ENCODE measurements at places on chromosomes 12 and 14.
A peak's percentile ranks its signal among the peaks of the same experiment; 100 is the strongest.

DNA sequence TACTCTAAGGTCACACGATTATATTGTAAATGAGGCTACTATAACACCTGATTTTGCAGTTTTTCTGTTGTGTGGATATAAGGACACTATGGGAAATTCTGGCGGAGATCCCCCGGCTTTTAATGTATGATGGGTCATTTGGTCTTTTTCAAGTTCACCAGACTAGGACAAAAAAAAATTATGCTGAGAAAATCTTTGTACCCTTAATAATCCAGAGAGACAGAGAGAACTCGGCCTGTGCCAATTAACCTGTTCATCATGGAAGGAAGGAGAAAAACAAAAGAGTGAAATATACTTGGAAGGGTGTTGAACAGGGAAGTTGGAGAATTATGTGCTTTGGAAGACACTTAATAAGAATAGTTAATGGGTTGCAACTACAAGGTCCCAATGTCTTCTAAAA lies 62.2 kb upstream of the KICS2 start:
- DNase-seq, result no peak

DNA sequence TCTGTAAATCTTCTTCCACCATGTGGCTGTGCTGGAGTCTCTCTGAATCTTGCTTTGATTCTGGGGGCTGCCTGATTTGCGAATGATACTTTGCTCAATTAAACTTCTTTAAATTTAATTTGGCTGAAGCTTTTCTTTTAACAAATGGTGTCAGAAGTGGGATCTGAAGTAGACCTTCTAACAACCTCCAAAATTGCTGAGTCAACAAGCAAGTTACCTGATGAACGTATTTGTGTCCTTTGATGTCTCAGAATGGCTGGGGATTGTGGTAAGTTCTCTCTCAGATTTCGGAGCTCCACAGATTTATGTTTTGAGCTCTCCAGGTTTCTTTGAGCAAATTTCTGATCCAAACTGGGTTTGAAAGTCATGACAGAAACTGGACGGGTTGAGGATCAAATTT lies 1.9 kb upstream of the OR4E1 start:
- no peak for DNase-seq

GRCh38 chr14:52703225-52703624 lies 3.8 kb upstream of the PSMC6 start:
- no peak for DNase-seq

GRCh38 chr12:29732593-29732992 lies 51.1 kb downstream of the TMTC1 start:
- no peak for DNase-seq

- no peak for DNase-seq
Measured at GRCh38 chr12:3661028-3661427, 91.9 kb downstream of the CRACR2A start.

DNA sequence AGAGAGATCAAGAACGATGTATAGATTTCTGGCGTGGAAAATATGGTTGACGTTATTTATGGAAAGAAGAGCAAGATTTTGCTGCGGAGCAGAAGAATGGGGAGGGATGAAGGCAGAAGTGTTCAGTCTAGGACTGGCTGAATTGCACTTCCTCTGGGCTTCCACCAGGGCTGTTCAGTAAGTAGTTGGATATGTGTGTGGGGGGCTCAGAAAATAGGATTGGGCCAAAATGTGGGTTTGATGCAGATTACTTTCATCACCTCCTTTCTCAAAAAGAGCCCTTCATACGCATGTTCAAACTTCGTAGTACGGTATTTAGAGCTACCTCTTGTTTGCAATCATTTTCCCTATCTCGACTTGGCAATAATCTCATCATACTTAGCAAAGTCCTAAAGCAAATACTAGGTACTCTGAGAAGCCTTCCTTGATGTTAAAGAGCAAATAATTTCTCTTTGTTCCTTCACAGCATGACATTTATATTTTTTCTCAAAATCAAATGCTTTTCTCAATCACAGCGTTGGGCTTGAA lies 349.4 kb downstream of the NELL2 start:
- DNase-seq, result no peak

GRCh38 chr12:11786638-11787365 lies 137.3 kb downstream of the ETV6 start:
- DNase-seq, result no peak

DNA sequence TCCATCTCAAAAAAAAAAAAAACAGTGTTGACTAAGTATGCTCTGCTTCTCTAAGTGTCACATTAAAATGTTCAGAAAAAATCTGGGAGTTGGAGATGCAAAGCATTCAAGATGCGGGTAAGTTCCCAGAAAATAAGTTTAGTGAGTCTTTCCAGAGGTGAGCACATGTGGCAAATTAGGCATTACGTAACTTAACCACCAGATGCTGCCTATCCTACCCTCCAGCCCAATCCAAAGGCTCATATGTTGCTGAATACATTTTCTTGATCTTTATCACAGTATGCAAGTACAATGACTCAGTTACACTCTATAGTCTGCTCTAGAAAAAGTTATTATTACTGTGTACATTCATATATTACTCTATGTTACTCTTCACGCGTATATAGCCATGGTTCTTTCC lies 3.6 kb downstream of the SLC2A14 start:
- no peak for DNase-seq

DNA sequence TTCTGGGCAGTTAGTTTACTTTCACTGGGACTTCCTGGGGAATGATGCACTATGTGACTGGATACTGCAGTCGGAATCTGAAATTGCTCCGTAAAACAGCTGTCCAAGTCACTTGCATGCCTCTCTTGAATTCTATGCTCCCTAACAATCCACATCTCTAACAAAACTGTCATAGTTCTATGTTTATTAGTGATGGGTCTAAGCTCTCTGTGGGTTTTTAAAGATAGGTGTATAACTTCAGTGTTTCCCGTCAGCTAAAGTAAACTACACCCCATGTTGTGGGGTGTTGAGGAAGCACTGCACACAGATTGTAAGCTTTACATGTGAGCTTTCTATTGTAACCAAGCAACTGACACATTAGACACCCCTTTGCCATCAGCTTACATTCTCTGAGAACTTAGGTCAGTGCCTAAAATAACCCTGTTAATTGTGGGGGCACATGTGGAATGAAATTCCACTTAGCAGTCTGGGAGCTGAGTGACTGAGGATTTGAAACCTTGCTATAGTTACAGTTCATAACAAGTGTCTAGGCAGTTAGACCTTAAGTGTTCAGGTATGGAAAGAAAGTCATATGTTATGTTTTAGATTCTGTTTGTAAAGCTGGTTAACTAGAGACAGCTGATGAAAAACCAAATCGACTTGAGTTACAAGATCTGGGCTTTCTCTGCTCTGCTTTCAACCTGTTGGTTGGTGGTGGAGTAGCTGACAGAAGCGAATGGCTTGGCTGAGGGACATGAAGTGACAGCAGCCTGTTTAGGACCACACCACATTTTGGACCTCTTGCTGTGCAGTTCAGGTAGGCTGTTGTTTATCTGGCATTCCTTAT lies 165.7 kb downstream of the AKAP6 start:
- DNase-seq, result no peak

GRCh38 chr14:41597647-41598046 lies 9.0 kb upstream of the LRFN5 start:
- DNase-seq, result no peak

DNA sequence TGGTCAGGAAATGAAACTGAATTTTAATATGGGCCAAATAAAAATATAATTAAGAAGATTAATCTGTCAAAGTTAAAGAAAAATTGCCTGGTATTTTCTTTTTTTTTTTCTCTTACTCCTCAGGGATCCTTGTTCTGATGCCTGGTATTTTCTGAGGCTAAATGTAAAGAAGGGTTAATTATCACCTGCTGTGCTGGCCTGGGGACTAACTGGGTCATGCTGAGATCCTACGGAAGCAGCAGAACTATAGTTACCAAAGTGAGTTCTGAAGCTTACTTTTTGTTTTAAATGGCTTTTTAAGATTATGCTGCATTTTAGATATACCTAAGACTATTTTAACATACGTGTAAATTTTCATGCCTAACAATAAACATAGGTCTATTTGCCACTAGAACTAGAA lies 23.3 kb downstream of the ZC2HC1C start:
- no peak for DNase-seq

DNA sequence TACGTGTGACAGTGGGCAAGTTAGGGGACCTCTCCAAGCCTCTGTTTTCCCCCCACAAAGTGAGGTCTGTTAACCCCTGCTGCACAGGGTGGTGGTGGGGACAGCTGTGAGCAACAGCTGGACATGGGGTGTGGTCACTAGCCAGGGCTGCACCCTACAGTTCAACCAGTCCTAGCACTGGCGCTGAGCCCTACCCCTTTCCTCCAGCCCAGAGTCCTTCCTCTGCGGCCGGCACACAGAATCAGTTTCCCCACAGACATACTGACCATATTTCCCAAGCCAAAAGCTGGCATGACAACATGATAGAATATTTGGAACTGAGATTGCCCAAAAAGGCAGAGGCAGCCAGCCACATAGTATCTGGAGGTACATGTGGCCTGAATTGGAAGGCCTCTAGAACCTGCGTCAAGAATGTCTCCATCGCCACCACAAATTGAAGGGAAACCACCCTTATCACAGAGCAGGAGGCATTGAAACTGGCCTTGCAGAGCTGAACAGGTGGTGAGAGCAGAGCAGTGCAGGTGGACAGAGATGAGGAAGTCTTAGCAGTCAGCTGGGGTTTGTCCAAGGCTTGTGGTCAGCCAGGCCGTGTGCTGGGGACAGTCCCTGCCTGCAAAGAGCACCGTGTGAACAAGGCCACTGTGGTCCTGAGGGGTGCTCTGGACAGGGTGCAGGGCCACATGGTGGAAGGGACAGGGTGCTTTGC lies 21.2 kb downstream of the DEGS2 start:
- DNase-seq, result no peak

DNA sequence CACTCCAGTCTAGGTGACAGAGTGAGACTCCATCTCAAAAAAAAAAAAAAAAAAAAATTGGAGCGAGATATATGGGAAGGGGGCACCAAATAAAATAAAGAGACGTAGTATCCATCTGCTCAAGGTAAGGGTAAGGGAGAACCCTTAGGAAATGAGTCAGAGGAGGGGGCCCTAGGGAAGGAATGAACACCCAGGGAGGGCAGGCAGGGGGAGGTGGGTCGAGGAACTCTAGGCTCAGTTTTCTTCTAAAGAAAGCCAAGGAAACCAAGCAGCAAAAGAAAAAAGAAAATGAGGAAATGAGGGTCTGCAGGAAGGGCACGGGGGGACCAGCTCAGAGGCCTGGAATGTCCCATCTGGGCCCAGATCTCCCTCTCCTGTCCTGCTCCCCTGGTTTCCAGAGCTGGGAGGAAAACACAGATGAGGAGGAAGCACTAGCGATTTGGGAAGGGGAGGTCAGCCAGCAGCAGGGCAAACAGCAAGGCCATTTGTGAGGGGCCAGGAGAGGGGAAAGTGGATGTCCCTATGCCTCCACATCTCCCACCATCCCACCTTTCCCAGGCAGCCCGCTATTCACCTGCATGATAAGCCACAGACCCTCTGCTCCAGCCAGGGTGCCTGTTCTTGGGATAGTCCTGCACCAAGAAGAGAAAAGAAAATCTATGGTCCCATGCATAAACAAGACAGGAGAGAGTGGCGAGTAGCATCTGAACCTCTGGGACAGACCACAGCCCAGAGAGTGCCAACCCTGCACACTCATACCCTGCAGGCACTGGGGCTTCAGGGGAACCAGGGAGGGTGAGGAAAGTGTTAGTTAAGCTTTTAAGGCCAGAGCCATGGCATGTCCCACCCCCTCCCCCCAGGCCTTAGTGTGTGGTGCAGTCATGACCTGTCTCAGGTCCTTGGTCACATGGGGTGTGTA lies 11.9 kb downstream of the SPRYD3 start:
- DNase-seq, result no peak

DNA sequence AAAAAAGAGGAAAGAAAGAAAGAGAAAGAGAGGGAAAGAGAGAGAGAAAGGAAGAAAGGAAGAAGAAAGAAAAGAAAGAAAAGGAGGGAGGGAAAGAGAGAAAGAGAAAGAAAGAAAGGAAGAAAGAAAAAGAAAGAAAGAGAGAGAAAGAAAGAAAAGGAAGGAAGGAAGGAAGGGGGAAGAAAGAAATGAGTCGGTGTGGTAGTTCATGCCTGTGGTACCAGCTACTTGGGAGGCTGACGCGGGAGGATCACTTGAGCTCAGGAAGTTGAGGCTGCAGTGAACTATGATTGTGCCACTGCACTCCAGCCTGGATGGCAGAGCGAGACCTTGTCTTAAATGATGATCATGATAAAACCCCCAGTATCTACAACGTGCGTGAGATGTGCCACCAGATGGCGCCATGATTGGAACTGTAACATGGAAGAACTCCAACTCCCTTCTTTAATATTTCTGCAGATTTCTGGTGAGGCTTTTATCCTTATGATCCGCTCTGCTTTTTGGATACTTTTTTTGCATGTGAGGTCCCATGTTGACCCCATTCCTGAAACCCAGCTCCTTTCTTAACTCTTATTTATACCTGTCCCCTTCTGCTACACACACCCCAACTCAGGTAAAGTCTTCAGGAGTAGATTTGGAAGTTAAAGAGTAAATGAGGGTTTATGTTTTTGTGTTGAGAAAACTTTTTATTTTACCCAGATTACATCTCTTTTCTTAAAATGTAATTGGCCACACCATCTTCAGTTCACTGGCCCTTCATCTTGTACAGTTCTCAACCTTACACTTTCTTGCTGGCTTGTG lies 25.6 kb downstream of the RNASE10 start:
- peak; percentile 72 for DNase-seq

GRCh38 chr14:99183311-99183710 lies 88.7 kb downstream of the BCL11B start:
- DNase-seq, result no peak

DNA sequence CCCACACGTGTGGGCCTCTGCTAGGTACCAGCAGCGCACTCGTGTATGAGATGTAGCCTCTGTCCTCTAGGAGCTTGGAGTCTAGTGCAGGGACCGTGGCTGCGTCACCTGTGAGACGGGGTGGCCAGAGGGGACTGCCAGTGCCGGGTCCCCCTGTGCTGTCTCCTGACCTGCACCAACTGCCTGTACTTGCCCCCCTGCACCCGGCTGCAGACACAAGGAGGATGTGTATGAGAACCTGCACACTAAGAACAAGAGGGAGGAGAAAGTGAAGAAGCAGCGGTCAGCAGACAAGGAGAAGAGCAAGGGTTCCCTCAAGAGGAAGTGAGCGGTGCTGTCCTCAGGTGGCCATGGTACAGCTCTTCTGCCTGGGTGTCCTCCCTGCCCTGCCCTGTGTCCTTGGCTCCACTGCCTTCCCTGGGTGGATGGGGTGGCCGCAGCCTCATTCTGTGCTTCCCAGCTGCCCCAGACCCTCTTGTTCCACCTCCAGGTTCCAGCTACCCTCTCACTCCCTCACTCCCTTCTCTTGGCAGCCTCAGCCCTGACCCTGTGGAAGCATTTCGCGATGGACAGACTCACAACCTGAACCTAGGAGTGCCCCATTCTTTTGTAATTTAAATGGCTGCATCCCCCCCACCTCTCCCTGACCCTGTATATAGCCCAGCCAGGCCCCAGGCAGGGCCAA lies 9.6 kb downstream of the PTPN6 start:
- DNase-seq, result no peak

All from NT2/D1 (cell line).